ENCODE measurements at places on chromosomes 1 and 21.
A peak's percentile ranks its signal among the peaks of the same experiment; 100 is the strongest.

DNA sequence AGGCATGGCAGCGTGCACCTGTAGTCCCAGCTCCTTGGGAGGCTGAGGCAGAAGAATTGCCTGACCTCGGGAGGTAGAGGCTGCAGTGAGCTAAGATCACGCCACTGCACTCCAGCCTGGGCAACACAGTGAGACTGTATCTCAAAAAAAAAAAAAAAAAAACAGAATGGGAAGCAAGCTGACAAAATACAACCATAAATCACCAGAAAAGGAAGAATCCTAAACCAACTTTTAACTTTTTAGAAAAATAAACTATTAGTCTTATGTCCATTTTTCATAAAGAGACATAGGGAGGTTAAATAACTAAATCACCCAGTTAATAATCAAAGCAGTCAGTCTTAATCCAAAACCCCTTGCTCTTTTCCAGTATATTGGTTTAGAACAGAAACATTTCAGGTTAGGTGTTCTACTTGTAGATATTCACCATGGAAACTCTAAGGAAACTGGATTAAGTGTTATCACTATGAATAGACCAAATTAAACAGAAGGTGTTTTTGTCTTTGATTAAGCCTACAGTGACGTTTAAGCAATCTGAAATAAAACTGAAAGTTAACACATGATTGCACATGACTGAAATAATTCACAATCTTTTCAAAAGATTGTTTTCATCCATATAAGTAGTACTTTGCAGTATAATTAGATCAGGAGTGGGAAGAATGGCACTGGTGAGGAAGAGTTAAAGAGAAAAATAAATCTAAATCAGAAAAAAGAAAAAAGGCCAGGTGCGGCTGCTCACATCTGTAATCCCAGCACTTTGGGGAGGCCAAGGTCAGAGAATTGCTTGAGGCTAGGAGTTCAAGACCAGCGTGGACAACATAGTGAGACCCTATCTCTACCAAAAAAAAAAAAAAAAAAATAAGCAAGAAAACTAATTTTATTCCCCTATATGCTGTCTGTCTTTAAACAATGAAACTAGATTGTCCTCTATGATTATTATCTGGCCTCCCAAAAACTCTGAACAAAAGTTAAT, 9.6 kb downstream of the CDC42BPA start:
- DNase-seq, result no peak

GRCh38 chr1:219880765-219881457, 47.4 kb downstream of the SLC30A10 start:
- DNase-seq, result no peak

GRCh38 chr1:30417001-30417700, 306.2 kb downstream of the MATN1 start:
- DNase-seq, result no peak

- no peak for DNase-seq
Observed at GRCh38 chr1:15236321-15236721, 10.7 kb upstream of the FHAD1 start.

GRCh38 chr1:86285796-86286195, 110.3 kb downstream of the ODF2L start:
- no peak for DNase-seq

GRCh38 chr1:204927673-204928641, 57.3 kb downstream of the NFASC start:
- no peak for DNase-seq

GRCh38 chr1:148372731-148373130, 110.4 kb downstream of the PPIAL4G start:
- DNase-seq, result peak; percentile 58

Measured in stimulated activated CD4-positive, alpha-beta T cell treated with anti-CD3 and anti-CD28 coated beads, Interleukin-1b, Interleukin-23, amount 100 ng/mL, for 48 hours (primary cell).